ENCODE measurements at places on chromosomes 1 and 21. TPM values are rescaled to one million over a fixed set of nuclear protein-coding genes. Genes with fewer than 3 reads are reported as not detected.

DNA sequence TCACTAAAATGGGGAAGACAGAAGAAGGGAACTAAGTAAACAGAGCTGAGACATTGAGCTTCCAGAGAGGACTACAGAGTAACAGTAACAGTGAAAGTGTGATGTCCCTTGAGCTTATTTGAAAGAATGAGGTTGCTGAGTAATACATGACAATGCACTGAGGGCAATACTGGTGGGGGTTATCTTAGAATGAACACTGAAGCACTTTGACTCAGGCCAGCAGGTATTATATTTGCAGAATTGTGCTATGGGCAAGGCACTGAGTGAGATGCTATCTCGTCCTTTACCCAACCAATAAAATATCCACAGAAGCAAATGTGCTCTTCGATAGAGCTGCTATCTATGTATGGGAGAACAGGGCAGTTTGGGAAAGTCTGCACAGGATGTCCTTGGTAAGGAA, 133.2 kb downstream of the DISP1 start:
- no peaks in the 10 kb centered on the region for H3K27me3 ChIP-seq
- H3K4me1 ChIP-seq = peaks cover 14% of the 10 kb centered on the region
- H3K4me3 ChIP-seq = no peak overlapping the region
- no peak overlapping the region for H3K27ac ChIP-seq
- H3K36me3 ChIP-seq = peaks cover 24% of the 10 kb centered on the region

GRCh38 chr1:229792012-229792975, 166.2 kb downstream of the URB2 start:
- no peaks in the 10 kb centered on the region for H3K36me3 ChIP-seq
- H3K27ac ChIP-seq = no peak overlapping the region
- no peaks in the 10 kb centered on the region for H3K4me1 ChIP-seq
- H3K27me3 ChIP-seq = no peaks in the 10 kb centered on the region
- no peak overlapping the region for H3K4me3 ChIP-seq

DNA sequence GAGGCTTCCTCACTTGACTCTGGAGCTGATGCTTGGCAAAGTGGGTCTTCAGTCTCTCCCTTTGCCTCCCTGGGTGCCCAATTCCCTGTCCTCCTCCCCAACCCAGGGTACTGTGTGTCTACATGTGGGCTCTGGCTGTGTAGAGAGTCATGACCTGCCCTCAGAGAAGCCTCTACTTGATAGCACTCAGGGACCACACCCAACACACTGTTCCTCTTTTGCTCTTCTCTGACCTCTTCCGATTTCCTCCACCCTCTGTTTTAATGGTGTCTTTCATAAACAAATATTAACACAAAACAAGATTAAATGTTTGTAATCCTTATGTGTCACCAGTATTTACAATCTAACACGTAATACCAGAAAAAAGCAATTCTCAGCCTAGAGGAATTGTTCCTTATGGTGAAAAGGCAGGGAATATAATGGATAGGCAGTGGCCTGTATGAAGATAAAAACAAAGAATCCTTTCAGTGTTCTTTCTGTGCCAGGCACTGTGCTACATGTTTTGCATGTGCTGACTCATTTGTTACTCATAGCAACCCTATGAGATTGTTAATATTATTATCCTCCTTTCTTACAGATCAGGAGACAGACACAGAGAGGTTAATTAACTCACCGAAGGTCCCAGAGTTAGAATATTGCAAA, 58.2 kb downstream of the HSD3B1 start:
- no peaks in the 10 kb centered on the region for H3K36me3 ChIP-seq
- no peaks in the 10 kb centered on the region for H3K27me3 ChIP-seq
- DNase-seq = no peak
- H3K27ac ChIP-seq = no peak overlapping the region

Gene GPR37L1
- under 0.01 TPM for total RNA-seq

DNA sequence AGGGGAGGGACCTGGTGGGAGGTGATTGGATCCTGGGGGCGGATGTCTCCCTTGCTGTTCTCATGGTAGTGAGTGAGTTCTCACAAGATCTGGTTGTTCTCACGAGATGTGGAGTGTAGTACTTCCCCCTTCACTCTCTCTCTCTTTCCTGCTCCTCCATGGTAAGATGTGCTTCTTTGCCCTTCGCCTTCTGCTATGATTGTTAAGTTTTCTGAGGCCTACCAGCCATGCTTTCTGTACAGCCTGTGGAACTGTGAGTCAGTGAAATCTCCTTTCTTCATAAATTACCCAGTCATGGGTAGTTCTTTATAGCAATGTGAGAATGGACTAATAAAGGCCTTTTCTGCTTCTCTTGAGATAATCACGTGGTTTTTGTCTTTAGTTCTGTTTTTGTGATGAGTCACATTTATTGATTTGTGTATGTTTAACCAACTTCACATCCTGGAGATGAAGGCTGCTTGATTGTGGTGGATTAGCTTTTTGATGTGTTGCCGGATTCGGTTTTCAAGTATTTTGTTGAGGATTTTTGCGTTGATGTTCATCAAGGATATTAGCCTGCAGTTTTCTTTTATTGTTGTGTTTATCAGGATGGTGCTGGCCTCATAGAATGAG, 45.5 kb downstream of the RABGAP1L start:
- no peaks in the 10 kb centered on the region for H3K4me1 ChIP-seq
- no peak for DNase-seq
- H3K27me3 ChIP-seq = no peaks in the 10 kb centered on the region

GRCh38 chr1:62716397-62716796, 28.2 kb upstream of the DOCK7 start:
- H3K27ac ChIP-seq = no peak overlapping the region
- H3K27me3 ChIP-seq = no peaks in the 10 kb centered on the region
- DNase-seq = no peak

DNA sequence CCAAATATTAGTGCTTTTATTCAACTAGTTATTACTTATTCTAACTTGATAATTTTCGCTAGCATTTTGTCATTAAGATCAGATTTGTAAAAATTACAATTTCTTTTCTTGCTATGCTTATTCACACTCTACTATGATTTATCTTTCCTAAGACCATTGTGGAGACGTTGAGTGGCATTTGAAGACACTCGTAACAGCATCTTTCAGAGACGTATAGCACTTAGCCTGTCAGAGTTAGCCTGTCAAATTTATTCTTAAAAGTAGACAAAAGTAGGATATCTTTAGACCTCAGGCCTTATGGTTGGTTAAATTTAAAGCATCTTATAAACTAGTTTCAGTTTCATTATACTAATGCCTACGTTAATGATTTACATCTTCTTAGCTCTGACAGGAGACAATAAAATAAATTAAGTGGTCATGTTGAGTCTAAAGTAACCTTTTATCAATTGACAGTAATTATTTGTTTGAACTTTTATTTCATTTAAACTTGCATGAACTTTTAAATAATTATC, 1410.1 kb downstream of the MRPL39 start:
- DNase-seq = no peak
- H3K4me3 ChIP-seq = no peak overlapping the region
- no peaks in the 10 kb centered on the region for H3K27me3 ChIP-seq
- no peak overlapping the region for H3K27ac ChIP-seq

DNA sequence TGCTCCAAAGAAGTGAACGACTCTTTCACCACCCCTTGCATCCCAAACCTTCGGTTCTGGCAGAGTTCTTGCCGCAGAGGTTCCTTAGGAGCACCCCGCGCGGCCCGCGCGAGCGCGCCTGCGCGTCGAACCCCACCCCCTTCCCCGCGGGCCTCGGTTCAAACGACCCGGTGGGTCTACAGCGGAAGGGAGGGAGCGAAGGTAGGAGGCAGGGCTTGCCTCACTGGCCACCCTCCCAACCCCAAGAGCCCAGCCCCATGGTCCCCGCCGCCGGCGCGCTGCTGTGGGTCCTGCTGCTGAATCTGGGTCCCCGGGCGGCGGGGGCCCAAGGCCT, at the start of gene C1orf56:
Gene C1orf56 (plus strand): TSS at position 161 of the 334 bp plus-strand sequence. CDS start 97 bp downstream, at position 258.
- H3K27ac ChIP-seq = peak within 1 kb of the TSS; percentile 89
- peak within 1 kb of the TSS; percentile 71 for H3K4me3 ChIP-seq
- peaks cover 29% of the 10 kb centered on the region for H3K4me1 ChIP-seq
- DNase-seq = peak; percentile 91
- H3K36me3 ChIP-seq = peaks cover 3% of the 10 kb centered on the region
- H3K27me3 ChIP-seq = no peaks in the 10 kb centered on the region

Gene CFAP57
- total RNA-seq = not detected

Gene RXFP4
- total RNA-seq = not detected

DNA sequence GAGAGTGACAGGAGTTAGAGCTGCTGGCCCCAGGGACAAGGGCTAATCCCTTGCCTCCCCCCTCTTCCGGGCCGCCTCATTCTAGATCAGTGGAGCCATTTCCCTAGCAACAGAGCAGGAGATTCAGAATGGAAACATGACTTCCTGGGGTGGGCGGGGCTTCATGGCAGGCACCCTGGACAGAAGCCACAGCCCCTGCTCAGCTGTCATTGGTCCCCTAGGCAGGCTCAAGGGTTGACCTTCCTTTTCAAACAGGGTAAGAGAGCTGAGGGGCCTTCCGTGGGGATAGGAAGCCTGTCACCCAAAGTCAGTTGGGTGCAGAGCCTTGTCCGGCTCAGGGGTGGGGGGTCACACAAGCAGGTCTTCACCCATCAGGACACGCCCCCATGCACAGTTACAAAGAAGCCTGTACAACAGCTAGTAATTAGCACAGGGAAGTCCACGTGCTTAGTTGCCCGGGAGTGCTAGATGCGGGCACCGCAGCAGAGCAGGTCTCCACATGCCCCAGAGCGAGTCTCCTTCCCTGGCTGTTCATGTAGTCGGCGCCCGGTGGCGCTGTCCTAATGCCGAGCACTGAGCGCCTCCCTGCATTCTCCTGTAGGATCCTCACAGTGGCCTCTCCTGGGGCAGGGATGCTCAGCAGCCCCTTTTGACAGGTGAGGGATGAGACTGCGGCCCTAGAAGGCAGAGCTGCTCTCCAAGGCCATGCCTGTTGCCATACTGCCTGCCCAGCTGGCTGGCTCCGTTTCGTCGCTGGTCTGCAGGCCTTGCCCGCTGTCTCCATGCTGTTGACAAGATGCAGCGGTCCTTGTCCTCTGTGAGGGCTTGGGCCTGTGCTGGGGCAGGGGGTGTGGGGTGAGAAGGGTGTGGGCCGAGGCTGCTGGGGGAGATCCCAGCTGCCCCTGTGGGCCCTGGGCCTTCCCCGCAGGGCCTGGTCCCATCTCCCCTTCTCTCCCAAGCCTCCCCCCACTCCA, 5.1 kb downstream of the TMEM201 start:
- H3K27ac ChIP-seq = no peak overlapping the region
- H3K4me1 ChIP-seq = peaks cover 47% of the 10 kb centered on the region
- no peaks in the 10 kb centered on the region for H3K27me3 ChIP-seq
- H3K4me3 ChIP-seq = no peak overlapping the region
- H3K36me3 ChIP-seq = peaks cover 21% of the 10 kb centered on the region

Gene AMY1B
- not detected for total RNA-seq

DNA sequence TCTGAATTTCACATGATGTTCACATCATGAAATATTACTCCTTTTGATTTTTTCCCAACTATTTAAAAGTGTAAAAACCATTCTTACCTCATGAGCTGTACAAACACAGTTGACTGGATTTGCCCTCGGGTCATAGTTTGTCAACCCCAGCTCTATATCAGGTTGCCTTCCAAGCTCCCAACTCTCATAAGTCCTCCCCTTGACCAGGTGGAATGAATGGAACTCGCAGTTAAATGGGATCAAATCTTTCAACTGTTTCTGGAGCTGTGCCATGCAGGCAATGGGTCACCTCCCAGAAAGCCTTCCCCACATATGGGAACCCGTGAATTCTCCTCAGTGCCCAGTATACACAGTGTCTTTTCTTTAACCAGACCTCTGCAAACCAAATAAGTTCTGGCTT, 169.8 kb upstream of the FOXD3 start:
- no peak overlapping the region for H3K4me3 ChIP-seq
- H3K27ac ChIP-seq = no peak overlapping the region
- no peaks in the 10 kb centered on the region for H3K27me3 ChIP-seq
- no peaks in the 10 kb centered on the region for H3K36me3 ChIP-seq
- no peaks in the 10 kb centered on the region for H3K4me1 ChIP-seq

Gene C4BPB
- total RNA-seq = 2.2 TPM

DNA sequence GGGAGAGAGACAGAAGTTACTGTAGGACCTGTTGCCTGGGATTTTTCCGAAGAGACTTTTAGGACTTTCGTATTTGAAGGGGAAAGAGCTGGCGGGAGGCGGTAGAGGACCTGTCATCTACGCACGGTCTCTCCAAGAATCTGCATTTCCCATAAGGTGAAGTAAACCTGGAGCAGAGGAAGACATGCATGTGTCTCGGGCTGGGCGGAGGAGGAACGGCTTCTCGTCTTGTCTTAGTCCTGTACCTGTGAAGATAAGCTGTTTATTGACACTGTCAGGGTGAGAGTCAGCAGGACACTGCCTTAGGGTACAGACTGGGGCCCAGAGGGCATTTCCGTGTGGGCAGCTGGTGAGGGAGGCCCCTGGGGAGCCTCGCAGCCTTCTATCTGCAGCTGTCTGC, 123.4 kb upstream of the COL6A1 start:
- no peaks in the 10 kb centered on the region for H3K4me1 ChIP-seq
- no peaks in the 10 kb centered on the region for H3K36me3 ChIP-seq
- H3K27ac ChIP-seq = no peak overlapping the region
- no peaks in the 10 kb centered on the region for H3K27me3 ChIP-seq
- no peak overlapping the region for H3K4me3 ChIP-seq

DNA sequence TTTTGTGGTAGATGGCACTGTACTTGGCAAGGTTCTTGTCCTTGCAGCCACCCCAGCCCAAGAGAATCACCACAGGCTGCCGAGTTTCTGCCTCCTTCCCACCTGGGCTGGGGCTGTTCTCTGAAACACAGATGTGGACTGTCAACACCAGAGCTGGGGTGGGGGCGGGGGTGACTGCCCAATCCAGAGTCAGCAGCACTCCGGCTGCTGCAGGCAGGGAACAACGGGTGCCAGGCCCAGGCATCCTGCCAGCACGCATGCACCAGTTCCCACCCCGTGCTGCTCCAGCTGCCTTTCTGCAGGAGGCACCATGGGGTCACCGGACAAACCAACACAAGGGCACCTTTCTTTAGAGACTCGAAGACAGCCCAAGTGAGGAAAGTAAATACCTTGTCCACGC, 14.1 kb downstream of the TMEM53 start:
- H3K4me3 ChIP-seq = no peak overlapping the region
- peak overlapping the region; percentile 26 for H3K27ac ChIP-seq
- DNase-seq = peak; percentile 90
- H3K27me3 ChIP-seq = no peaks in the 10 kb centered on the region
- peaks cover 7% of the 10 kb centered on the region for H3K4me1 ChIP-seq

Gene RHEX
- total RNA-seq = not detected

Gene CA14
- total RNA-seq = 4.3 TPM

Gene APCS
- total RNA-seq = not detected

Measured in sigmoid colon (tissue), 7 donors.